ENCODE measurements at places on chromosomes 7 and 10.

DNA sequence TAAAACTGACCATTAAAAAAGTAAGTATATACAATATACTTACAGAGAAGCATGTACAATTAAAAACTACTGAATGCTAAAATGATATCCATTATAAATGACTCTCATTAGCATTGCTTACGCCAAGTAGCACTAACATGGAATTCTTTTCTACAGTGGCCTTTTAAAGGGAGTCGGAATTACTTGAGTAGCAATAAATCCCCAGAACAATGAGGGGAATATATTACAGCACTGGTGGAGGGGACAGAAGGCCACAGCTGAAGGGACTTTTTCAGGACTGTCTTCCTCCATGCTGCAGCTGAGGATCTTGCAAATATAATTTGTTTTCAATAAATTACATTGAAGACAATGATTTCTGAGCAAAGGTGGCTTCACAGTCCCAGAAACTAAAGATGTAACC is 97.0 kb downstream of the ALOX5 start:
- DNase-seq, result no peak

- DNase-seq, result no peak
These were observed 60.8 kb upstream of the HECTD2 start for GRCh38 chr10:91349381-91349780.

GRCh38 chr7:133723044-133723443 is 404.1 kb upstream of the LRGUK start:
- no peak for DNase-seq

GRCh38 chr7:47188653-47189315 is 393.1 kb downstream of the TNS3 start:
- peak; percentile 91 for DNase-seq

DNA sequence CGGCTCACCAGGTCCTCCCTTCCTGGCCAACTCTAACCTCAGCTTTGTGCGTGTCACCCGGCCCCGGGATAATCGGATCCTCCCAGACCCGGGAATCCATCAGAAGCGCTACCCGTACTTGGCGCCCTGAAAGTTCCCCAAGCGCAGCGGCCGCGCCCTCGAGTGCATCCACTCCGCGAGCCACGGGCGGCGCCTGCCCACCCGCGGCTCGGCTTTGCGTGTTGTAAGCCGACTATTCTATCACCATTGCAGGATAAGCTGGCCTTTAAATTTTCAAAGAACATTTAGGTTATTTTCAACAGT is 35.7 kb upstream of the EBLN1 start:
- no peak for DNase-seq

DNA sequence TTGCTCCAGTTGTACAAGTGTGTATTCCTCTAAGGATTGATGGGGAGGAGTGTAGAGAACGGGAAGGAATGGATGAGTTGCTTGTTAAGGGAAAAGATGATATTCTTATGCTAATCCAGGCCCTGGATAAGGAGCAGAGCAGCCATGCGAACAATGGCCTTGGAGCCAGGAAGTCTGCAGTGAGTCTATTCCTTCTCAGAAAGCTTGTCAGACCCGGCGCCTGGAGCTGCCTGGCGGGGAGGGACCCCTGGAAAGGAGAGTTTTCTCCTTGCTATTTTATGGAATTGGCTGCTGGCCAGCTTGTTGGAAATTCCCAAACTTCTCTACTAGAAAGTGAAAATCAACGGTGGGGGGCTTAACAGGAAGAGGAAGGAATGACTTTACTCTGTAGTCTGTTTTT is 89.1 kb downstream of the MMRN2 start:
- DNase-seq, result no peak

DNA sequence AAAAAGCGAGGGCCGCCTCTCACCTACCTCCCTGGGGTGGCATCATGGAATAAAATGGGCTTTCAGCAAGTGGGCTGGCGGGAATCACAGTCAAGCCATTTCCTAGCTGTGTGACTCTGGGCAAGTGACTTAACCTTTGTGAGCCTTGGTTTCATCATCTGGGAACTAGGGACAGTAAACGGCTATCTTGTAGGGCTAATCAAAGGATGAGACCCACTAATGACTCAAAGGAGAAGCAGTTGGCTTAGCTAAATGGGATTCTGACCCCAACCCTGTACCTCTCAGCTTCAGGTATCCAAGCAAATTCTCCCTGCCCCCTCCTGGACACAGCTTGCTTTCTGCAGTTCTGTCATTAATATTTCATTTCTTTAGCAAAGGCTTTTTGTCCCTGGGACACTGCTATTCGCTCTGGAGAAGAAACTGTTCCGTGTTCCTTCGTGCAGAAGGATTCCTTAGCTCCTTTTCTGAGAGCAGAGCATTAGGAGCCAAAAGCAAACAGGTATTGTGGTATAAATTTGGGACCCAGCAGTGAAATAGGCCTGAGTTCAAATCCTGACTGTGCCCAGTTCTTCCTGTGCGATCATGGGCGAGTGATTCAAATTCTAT is 25.9 kb downstream of the TRIM8 start:
- no peak for DNase-seq

DNA sequence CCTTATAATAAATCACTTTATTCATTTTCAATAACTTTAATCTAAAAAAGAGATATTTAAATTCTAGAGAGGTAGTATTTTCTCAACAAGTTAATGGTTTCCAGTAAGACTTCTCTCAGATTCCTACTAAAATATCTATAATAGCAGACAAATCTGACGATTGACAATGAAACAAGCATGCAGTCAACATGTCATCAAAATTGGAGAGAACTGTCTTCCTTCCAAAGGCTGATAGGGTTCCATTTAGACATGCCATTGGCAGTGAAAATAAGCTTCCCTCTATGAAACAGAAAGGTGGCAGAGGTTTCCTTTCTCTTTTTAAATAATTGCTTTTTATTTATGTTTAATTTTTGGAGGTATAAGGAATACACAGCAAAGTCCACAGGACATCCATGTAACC is 217.1 kb downstream of the POM121L12 start:
- no peak for DNase-seq

DNA sequence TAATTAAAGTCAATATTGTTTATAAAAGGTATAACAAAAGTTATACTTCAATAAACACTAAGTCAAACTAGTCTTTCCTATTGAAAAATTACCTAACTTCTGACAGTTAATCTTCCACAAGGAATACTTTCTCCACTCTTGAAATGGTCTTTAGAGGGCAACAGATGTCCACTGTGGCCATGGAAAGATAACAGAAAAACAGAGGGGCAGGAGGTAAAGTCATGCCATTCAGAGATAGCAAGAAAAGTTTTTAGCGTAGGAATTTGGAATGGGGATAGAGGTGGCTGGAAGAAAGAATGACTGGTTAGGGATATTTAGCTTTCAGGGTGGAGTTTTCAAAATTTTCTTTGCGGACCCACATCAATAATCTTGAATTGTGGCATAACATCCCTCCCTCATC is 34.7 kb downstream of the HYCC1 start:
- DNase-seq, result no peak

- DNase-seq, result no peak
These were observed 9.4 kb downstream of the DLX5 start for GRCh38 chr7:97015279-97015678.

DNA sequence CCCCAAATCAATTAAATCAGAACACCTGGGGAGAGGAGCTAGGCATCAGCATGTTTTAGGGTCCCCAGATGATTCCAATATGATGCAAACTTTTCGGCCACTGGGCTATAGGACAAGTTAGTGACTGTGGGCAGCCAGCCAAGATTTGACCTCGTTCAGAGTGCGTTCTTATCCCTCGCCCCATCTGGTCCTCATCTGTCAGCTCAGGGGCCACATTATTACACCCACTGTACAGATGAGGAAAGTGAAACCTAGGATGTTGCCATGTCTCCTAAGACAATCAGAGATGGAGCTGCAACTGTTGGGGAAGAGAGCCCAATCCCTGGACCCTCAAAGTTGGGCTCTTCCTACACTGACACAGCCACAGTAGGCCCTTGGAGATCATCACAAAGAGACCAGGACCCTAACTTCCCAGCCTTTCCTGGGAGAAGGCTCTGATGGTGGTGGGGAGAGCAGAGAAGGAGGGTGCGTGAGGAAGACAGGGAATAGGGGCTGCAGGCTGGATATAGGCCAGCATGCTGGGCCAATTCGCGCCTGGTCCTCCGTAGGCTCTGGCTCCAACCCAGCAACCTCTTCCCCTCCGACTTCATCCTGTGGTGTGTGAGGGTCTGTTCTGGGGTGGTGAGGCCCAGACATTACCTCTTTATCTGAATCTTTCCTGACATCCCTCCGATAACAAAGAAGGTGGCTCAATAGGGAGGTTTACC is 109.4 kb upstream of the ZMIZ1 start:
- DNase-seq, result no peak

GRCh38 chr7:11175887-11176286 is 202.2 kb downstream of the PHF14 start:
- DNase-seq, result no peak

DNA sequence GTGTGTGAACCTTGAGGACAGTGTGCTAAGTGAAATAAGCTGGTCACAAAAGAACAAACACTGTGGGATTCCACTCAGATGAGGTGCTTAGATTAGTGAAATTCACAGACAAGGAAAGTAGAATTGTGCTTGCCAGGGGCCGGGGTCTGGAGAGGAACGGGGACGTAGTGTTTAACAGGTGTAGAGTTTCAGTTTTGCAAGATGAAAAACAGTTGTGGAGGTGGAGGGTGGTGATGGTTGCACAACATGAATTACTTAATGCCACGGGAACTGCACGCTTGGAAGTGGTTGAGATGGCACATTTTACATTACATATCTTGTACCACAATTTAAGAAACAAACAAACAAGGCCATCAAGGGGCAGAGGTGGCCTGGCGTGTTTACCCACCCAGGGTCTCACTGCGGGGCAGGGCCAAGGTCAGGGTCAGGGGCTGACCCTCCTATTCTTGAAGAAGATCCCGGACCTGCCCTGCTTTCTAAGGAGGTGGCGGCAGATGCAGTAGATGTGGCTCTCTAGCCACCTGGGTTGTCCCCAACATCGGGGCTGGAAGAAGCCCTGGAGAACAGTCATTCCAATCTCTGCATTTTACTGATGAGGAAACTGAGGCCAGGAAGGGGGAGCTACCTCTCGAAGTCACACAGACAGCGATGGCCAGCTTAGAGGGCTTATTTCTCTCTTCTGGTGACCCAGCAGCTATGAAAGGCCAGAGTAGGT is 91.5 kb upstream of the LRRC4 start:
- no peak for DNase-seq

- DNase-seq, result no peak
These were observed 20.7 kb downstream of the POLL start for GRCh38 chr10:101567165-101568006.

GRCh38 chr7:98038321-98038720 is 48.3 kb upstream of the OCM2 start:
- no peak for DNase-seq

DNA sequence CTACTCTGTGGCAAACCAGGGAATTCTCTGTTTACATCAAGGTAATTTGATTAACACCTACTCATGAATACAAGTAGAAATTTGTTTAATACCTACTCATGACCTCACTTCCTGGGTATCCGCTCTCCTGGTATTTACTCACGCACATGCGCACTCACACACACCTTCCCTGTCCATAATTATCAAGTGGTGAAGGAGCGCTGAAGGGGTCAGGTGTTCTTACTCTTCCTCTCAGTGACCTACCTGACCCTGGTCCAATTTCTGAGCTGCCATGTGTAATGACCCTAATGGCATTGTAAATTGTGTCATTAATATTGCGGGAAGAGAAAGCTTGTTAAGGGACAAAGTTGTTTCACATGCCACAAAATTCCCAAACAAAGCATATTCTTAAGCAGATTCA is 41.3 kb upstream of the TRIL start:
- no peak for DNase-seq

DNA sequence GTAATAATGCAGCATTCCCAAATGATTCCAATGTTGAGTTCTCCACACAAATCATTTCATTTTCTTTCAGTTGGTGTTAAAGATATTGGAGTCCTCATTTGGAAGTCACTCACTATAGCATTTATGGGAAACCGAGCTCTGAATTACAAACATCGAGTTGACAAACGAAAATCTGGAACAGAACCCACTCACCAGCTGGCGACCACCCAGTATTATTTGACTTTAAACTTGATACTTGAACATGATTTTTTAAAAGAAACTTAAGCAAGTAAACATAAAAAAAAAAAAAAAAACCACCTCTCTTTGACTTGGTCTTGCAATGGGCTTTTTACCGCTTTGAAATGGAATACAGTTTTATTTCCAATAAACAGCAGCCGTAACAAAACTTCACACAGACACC is 576.6 kb upstream of the C7orf33 start:
- no peak for DNase-seq

GRCh38 chr10:95363303-95363912 is 72.6 kb upstream of the PDLIM1 start:
- peak; percentile 73 for DNase-seq

DNA sequence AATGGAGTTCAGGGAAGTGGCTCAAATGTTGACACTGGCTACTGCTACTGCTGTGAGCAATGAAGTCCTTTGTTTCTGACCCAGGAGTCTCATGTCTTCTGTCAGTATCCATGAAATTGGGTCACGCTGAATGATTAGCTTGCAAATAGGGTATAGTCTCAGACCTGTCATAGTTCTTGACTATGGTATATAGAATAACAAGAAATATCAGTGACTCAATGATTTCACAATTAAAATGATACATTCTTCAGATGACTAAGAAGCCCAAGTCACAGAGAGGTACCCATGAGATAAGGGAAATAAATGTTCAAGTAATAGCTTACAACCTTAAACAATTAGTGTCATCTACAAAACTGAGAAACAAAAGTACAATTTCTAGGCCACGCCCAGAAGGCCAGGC is 89.3 kb downstream of the LYZL2 start:
- no peak for DNase-seq

DNA sequence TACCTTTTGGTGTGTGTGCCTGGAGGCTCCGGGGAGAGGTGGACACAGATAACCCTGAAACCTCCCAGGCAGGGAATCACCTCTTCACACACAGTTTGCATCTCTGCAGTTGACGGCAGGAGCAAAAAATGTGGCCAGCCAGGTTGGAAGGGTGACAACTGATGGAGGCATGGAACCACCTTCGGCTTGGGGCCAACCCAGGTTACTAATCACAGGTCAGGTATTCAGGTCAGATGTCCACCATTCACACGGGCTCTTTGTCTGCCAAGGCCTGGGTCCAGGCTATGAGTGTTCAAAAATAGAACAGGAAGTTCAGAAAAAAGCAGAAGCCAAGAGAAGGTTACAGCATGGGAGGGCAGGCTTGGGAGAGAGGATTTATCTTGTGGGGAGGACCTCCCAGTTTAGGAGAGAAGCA is 137.2 kb upstream of the EFCAB10 start:
- no peak for DNase-seq

GRCh38 chr10:19929506-19930140 is 113.4 kb downstream of the PLXDC2 start:
- no peak for DNase-seq

GRCh38 chr7:40658729-40659128 is 523.9 kb downstream of the SUGCT start:
- no peak for DNase-seq

DNA sequence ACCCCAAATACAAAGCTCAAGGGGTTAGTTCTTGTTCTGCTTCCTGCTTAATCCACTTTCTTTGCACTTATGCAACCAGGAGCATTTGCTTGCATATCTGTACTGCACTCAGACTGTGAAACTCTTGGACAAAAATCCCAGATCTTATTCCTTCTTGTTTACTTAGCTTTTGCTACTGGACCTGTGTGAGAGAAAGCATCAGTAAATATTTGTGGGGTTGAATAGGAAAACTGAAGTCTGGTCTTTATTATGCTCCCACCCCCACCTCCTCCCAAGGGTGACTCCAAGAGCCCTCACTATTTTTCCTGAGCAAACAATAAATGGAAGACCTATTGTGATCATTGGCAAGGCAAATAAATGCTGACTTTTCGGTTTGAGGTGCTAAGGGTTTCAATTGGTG is 57.1 kb upstream of the VSTM2A start:
- DNase-seq, result no peak

- DNase-seq, result no peak
These were observed 44.0 kb downstream of the CALD1 start for GRCh38 chr7:134823400-134823799.
